ENCODE measurements at places on chromosomes 6 and 20. TPM values are rescaled to one million over a fixed set of nuclear protein-coding genes. Genes with fewer than 3 reads are reported as not detected.

GRCh38 chr6:161211380-161212035 lies 62.4 kb downstream of the AGPAT4 start:
- DNase-seq, result no peak

GRCh38 chr6:12401200-12401599 lies 111.0 kb downstream of the EDN1 start:
- no peak for DNase-seq

DNA sequence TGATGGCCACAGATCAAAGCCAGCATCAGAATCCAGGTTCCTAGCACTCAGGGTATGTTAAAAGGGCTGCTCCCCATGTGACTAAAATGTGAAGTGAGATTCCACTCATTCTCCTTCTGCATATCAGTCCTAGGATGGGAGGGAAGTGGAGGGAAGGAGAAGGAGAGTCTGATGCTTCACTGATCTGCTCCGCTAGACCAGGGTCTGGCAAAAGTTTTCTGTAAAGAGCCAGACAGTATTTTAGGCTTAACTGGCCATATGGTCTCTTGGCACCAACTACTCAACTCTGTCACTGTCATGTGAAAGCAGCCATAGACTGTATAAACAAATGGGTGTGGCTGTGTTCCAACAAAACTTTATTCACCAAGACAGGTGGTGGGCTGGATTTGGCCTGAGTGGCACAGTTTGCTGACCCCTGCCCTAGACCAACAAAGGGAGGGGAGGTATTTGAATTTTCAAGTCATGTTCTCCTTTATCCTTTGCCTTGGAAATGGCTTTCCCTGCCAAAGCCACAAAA lies 22.6 kb downstream of the GHRH start:
- DNase-seq, result peak; percentile 35

CDC40 gene
- total RNA-seq, result 19.2 TPM

HLA-DPA1 gene
- 82.5 TPM for total RNA-seq

STX11 gene
- 32.7 TPM for total RNA-seq

DNA sequence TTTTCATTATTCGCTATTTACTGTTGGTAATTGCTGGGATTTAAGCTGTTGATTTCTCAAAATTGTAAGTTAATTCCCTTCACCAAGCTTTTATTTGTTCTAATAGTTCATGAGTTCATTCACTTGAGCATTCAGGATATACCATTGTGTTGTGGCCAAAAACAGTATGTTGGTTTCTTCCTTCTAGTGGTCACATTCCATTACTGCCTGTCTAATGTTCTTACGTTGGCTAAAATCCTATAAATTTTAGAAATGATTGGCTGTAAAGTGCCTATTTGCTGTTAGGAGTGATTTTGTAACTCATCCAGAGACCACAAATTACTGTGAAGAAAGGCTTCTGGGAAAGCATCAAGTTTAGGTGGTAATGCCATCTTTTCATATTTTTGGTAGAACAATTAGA lies 76.3 kb downstream of the FARS2 start:
- no peak for DNase-seq

All from mesenteric fat pad (tissue), 1 donor.